ENCODE measurements at places on chromosomes 12 and 14.

GRCh38 chr12:128033473-128033872 is 233.5 kb upstream of the TMEM132C start:
- no peak for DNase-seq

- no peak for DNase-seq
Observed at GRCh38 chr14:59085207-59085739, 103.2 kb upstream of the DAAM1 start.

DNA sequence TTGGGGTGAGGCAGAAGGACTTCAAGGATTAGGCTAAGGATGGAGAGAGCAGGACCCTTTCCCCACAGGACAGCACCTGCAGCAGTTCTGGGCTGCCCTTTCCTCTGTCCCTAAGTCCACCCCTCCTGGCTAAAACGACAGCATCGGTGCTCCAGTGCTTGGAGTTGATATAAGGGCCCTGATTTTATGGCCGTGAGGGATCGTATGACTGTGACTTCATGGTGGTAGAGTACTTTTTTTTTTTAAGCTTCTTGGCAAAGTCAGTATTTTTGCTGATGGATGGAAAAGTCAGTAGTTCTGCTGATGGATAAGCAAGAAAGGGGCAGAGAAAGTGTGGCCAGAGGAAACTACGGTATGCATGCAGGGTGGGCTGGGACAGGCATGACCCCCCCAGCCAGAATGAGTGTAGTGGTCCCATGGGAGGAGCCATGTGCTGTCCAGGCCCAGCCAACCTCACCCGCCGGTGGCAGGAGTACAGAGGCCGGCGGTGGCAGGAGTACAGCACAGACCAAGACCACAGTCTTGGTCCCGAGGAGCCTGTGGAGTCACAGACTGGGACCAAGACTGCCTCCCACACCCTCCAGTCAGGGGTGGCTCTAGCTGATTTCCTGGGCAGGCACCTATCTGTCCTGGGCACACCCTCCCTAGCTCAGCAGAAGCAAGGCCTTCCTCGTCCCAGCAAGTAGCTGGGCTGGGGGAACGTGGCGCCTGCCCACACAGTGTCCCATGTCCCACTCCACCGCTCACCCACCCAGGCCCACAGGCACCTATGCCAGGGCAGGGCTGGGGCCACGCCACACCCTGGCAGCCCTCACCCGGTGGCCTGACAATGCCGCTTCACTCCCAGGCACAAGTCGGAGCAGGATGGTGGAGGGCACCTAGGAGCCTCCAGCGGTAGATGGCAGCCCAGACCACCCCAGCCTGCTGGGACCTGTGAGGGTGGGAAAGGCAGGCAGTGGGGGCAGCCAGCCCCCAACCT is 46.3 kb downstream of the CCDC88C start:
- DNase-seq = no peak

- DNase-seq = no peak
Observed at GRCh38 chr14:31411218-31411727, 9.1 kb downstream of the HEATR5A start.

DNA sequence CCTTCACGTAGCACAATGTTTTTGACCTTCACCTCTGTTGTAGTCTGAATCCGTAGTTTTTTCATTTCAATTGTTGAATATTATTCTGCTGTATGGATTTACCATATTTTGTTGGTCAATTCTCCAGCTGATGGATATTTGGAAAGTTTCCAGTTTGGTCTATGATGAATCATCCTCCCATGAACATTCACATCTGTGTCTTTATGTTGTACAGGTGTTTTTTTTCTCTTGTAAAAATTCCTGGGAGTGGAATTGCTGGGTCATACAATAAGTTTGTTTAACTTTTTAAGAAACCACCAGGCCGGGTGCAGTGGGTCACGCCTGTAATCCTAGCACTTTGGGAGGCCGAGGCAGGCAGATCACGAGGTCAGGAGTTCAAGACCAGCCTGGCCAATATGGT is 36.7 kb upstream of the GNG2 start:
- DNase-seq = no peak

- no peak for DNase-seq
Observed at GRCh38 chr12:9118158-9118557, 2.4 kb upstream of the A2M start.

DNA sequence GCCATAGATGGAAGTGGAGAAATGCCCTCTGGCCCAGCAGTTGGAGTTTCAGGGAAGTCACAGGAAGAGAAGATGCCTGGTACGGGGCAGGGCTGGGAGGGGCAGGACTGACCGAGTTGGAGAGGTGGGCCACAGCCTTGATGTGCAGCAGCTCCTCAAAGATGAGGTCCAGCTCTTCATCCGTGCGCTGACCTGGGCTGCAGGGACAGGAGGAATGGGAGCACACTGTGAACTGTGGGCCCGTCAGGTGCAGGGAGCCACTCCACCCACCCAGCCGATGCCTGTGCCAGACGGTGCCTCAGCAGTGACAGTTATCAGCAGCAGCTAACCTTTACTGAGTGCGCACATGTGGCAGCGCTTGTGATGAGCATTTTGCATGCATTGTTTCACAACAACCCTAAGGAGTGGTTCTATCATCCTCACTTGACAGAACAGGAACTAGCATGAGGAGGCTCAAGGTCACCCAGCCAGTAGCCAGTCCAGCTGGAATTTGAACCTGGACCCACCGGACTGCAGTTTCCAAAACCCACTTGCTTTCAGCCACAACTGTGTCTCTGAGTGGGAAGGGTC is 8.4 kb downstream of the RAPGEF3 start:
- no peak for DNase-seq
